Posterior cingulate gyrus (tissue), 11 donors: ENCODE measurements at places on chromosomes 3 and 15.

- no peak for DNase-seq
Observed at GRCh38 chr3:162643245-162643644, 1146.6 kb downstream of the OTOL1 start.

GRCh38 chr15:68833700-68834331 lies 13.1 kb upstream of the ANP32A start:
- no peak for DNase-seq

GRCh38 chr15:42140383-42141070 lies 15.9 kb downstream of the PLA2G4F start:
- DNase-seq: no peak

DNA sequence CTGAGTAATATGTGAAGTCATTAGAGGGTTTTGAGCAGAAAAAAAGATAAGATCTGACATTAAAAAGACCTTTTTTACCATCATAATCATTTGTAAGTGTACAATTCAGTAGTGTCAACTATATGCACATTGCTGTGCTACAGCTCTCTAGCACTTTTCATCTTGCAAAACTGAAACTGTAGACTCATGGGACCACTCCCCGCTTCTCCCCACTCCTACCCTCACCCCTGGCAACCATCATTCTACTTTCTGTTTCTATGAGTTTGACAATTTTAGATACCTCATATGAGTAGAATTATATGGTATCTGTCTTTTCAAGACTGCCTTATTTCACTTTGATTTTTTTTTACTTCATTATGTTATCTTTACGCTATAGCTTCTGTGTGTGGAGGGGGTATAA lies 112.8 kb downstream of the NSUN3 start:
- DNase-seq: no peak

- DNase-seq: no peak
Observed at GRCh38 chr15:95394186-95395067, 936.1 kb upstream of the NR2F2 start.

DNA sequence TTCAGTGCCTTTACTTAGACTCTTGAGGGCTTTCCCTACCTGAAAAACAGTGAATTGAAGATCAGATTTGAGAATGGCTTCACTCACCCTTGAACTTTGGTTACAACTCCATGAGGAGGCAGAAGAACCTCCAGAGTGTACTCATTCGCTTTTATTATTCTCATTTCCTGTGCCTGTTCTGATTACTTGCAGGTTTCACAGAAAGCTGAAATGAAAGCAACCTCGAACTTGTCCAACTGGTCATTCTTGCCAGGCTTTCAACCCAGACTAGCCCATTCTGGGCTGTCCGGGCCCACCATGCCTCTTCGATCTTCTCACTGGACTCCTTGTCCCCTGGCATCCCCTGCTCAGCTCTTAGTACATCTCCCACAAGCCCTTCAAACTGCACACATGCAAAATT lies 20.2 kb upstream of the THUMPD3 start:
- DNase-seq: no peak
